Liver (tissue), 10 donors: ENCODE measurements at places on chromosomes 3 and 15.

DNA sequence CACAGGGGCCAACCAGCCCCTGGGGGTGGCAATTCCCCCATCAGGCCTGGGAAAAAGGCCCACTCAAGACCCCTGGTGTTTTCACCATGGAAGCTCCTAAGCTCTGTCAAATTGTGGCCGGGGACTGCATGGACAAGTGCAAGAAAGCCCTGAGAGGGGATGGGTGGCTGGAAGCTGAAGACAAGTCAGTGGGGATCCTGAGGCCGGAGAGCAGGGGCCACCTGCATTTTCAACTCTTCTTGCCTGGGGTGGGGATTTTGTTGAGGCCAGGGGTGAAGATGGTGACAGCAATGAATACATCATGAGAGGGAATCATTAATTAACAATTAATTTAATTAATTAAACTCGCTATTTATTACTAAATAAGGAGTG, 33.9 kb downstream of the FEM1B start:
- DNase-seq = peak; percentile 25

DNA sequence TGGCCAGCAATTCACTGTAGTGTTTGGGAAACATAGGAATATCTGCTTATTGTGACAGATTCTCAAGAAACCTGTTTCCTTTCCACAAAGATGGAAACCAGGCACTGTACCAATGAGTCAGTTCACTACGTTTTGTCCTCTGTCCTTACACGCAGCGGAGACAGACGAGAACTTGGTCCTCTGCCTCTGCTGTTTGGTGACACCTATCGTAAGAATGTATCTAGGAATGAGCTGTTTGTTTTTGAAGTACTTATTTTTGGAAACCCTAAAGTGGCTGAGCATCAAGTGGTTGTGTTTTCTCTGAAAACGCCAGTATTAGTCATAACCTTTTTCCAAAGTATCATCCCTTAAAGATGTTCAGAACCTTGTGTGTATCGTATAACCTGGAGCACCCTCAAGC, 93.0 kb downstream of the PGPEP1L start:
- DNase-seq = no peak

GRCh38 chr15:51696566-51696965, 15.3 kb downstream of the SCG3 start:
- no peak for DNase-seq

DNA sequence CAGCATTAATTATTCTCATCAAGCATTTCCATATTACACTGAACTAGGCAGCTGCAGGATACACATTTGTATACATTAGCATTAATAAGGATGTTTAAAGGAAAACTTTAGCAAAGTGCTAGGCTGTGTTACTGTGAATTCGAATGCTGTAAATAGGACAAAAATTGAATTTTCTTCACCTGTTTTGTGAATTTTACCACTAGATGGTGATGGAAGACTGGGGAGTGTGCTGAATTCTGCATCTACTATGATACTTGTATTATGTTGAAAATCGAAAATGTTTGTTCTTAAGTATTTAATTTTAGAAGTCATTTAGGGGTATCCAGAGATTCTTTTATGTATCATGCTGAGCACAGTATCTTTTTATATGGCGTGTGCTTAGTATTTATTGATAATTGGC, 12.3 kb upstream of the P2RY14 start:
- DNase-seq = no peak

- DNase-seq = peak; percentile 57
Measured at GRCh38 chr3:197573048-197573767, 17.4 kb upstream of the BDH1 start.

DNA sequence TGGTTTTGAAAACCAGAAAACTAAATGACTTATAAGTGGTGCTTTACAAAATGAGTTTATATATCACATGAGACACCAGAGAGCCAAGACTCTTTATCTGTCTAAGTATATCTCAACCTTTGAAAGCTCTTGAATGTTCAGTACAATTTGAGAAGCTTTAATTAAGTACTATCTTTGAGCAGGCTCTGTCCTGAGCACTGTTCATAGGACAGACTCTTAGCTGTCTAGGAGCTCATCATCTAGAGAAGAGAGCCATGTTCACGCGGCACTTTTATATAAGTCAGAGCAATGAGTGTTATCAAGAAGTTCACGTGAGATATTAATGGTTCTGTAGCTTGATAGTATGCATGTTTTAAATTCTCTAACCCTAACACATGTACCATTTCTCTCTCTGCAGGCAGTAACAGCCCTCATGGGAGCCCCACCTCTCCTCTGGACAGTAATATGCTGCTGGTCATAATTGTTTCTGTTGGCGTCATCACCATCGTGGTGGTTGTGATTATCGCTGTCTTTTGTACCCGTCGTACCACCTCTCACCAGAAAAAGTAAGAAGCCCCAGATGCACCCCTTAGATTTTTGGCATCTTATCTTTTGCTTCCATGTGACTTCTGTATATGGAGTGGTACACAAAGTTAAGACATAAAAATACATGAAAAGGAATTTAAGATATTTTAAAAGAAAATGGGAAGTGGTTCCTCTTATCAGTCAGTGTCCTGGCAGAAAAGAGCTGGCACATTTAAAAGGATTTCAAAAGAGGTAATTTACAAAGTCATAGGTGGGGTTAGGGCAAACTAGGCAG, 86.0 kb downstream of the HCN4 start:
- no peak for DNase-seq

GRCh38 chr3:26438981-26439884, 183.3 kb upstream of the LRRC3B start:
- no peak for DNase-seq

- DNase-seq = no peak
Measured at GRCh38 chr3:56921573-56922453, 120.1 kb upstream of the ARHGEF3 start.
